ENCODE measurements at places on chromosomes 12 and 14.

- DNase-seq = no peak
Observed at GRCh38 chr12:68602720-68603119, 8.0 kb upstream of the RAP1B start.

GRCh38 chr12:128339126-128339520, 72.2 kb downstream of the TMEM132C start:
- DNase-seq = no peak

GRCh38 chr12:96719660-96720362, 187.2 kb upstream of the NEDD1 start:
- no peak for DNase-seq

GRCh38 chr12:104420868-104421267, 35.9 kb upstream of the CHST11 start:
- no peak for DNase-seq

- DNase-seq = no peak
Observed at GRCh38 chr14:103519837-103520212, 2.8 kb downstream of the CKB start.

GRCh38 chr12:124823272-124823970, 40.2 kb downstream of the SCARB1 start:
- DNase-seq = no peak

DNA sequence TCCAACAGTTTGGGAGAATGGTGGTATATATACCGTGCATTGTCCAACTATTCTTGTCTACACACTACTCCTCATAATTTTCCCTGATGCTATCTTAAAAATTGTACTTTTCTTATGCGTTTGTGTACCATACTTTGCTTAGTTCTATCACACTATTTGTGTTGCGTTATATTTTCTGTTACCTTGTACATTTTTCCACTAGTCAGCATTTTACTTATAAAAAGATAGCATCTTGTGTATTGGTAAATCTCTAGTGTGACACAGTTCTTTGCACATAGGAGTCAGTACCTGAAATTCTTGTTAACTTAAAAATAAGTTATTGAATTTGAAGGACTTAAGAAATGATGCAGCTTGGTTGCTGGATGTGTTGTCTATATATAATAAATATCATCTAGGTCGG, 201.8 kb upstream of the LMO3 start:
- no peak for DNase-seq

GRCh38 chr14:23285530-23286019, 357 bp downstream of the HOMEZ start:
- DNase-seq = no peak

- DNase-seq = no peak
Observed at GRCh38 chr14:24463884-24464785, 21.6 kb upstream of the SDR39U1 start.

- no peak for DNase-seq
Observed at GRCh38 chr12:31510034-31510433, 80.9 kb downstream of the DENND5B start.

GRCh38 chr12:120856980-120857379, 47.2 kb downstream of the SPPL3 start:
- no peak for DNase-seq

GRCh38 chr12:59619461-59620240, 23.8 kb downstream of the SLC16A7 start:
- no peak for DNase-seq

- no peak for DNase-seq
Observed at GRCh38 chr12:90299121-90299520, 590.5 kb upstream of the ATP2B1 start.

- DNase-seq = no peak
Observed at GRCh38 chr12:130458341-130458740, 120.7 kb downstream of the PIWIL1 start.

GRCh38 chr14:76720382-76720813, 40.9 kb upstream of the VASH1 start:
- DNase-seq = no peak

GRCh38 chr14:91830777-91831176, 36.6 kb downstream of the TC2N start:
- no peak for DNase-seq

GRCh38 chr12:100942984-100943749, 148.6 kb downstream of the ANO4 start:
- no peak for DNase-seq

DNA sequence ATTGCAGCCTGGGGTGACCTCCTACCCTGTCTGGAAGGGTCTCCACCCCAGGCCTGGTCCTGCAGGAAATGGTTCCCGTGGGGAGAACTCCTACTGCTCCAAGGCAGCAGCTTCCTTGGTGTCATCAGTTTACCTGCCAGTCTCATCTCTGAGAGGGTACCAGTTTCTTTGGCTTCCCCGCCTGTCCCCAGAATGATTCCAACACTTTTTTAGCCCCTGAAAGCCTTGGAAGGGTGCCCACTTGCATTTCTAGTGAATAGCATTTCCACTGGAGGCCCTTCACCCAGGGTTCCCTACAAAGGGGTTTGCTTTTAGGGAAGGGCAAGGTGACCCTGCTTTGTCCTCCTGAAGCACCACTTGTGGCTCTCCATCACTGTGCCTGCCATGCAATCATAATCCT, 284.3 kb downstream of the ZFP36L1 start:
- no peak for DNase-seq

GRCh38 chr14:102394717-102395375, 32.1 kb downstream of the TECPR2 start:
- no peak for DNase-seq

DNA sequence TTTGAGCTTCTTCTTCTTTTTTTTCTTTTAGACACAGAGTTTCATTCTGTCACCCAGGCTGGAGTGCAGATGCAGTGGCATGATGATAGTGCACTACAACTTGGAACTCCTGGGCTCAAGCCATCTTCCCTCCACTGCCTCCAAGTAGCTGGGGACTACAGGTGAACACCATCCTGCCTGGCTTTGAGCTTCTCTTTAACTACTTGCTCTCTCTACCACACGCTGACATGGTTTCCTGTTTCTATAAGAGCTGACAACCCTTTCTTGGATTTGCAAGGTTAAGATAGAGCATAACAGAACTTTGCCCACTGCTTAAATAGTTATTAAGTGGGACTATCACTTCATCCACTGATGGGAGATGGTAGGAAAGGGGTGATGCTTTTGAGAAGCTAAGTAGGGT, 82.4 kb upstream of the SLC38A2 start:
- DNase-seq = no peak

GRCh38 chr12:992647-993046, 1.6 kb downstream of the ERC1 start:
- no peak for DNase-seq

- DNase-seq = no peak
Observed at GRCh38 chr12:27539191-27539631, 15.2 kb downstream of the PPFIBP1 start.
